A549 treated with Hydrocortisone at 1 μM for 4 hours (cell line): ENCODE measurements at places on chromosomes 5 and 9. TPM values are rescaled to one million over a fixed set of nuclear protein-coding genes. Genes with fewer than 3 reads are reported as not detected.

The CTNND2 gene
- not detected in 5 replicates for total RNA-seq

The LAMC3 gene
- 1.7 to 2.5 TPM (median 2.0 TPM) in 5 replicates for total RNA-seq

The NUP214 gene
- total RNA-seq, result 22.2 to 26.0 TPM (median 24.2 TPM) in 5 replicates

The TTC23L gene
- total RNA-seq, result 0.03 to 0.21 TPM (median 0.12 TPM) in 5 replicates

The PCAT7 gene
- 0.50 to 0.96 TPM (median 0.74 TPM) in 5 replicates for total RNA-seq

The SPINK13 gene
- total RNA-seq, result 0.18 to 0.30 TPM in 2 of 5 replicates, not detected in the others

The CDX1 gene
- not detected in 5 replicates for total RNA-seq

The BAAT gene
- 0.24 to 0.49 TPM (median 0.34 TPM) in 5 replicates for total RNA-seq

The VLDLR gene
- total RNA-seq, result 16.3 to 23.6 TPM (median 19.0 TPM) in 5 replicates

The ADGRD2 gene
- total RNA-seq, result not detected in 5 replicates

The RBM18 gene
- total RNA-seq, result 12.8 to 25.3 TPM (median 22.4 TPM) in 5 replicates
